ENCODE measurements at places on chromosomes 1 and 21. TPM values are rescaled to one million over a fixed set of nuclear protein-coding genes. Genes with fewer than 3 reads are reported as not detected.

SYCP1 gene
- not detected for total RNA-seq

CYP4X1 gene
- total RNA-seq: 1.2 TPM

ILDR2 gene
- 0.46 TPM for total RNA-seq

IVL gene
- total RNA-seq: not detected

ITLN2 gene
- total RNA-seq: not detected

ANKRD35 gene
- 5.6 TPM for total RNA-seq

LEFTY2 gene
- total RNA-seq: 0.77 TPM

FAM110D gene
- 1.5 TPM for total RNA-seq

SRGAP2C gene
- 5.4 TPM for total RNA-seq

RGS8 gene
- not detected for total RNA-seq

KCNK1 gene
- total RNA-seq: 22.2 TPM

MTARC1 gene
- total RNA-seq: 22.7 TPM

LCE3D gene
- not detected for total RNA-seq

All from mucosa of descending colon (tissue), 3 donors.